ENCODE measurements at places on chromosomes 3 and 15.

DNA sequence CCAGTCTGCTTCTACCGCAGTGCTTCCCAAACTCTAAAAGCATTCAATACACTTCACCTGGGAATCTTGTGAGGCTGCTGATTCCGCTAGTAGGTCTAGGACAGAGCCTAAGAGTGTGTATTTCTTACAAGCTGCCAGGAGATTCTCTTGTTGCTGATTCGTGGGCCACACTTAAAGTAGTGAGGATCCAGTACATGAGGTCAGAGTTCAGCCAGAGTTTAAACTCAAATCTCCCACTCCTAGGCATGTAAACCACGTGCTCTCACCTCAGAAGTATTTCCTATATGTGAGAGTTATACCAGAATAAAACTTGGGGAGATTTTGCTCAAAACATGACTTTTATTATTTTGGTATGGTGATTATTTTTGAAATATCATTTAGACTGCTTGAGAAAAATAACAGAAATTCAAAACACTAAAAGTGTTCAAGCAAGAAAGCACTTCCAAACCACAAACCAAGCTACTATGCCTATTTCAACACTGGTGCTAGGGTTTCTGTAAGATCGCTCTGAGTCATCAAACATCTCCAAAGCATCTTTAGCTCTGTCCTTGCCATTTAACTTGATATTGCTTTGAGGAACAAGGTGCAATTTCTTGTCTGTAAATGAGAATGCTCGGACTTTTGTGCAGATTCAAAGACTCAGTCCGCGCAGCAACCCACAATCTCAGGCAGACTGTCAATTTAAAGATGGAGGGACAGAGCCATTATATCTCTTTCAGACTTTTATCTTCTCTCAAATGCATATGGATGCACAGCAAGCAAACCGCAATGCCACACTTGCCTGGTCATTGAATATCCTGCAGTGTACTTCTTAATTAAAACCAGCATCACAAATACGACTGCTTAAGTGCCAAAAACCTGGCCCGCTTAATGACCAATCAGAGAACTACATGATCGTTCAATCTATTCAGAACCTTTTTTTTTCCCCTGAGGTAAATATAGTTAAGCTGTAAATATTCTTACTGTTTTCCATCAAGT is 59.8 kb downstream of the AGTR1 start:
- peak; percentile 83 for DNase-seq

DNA sequence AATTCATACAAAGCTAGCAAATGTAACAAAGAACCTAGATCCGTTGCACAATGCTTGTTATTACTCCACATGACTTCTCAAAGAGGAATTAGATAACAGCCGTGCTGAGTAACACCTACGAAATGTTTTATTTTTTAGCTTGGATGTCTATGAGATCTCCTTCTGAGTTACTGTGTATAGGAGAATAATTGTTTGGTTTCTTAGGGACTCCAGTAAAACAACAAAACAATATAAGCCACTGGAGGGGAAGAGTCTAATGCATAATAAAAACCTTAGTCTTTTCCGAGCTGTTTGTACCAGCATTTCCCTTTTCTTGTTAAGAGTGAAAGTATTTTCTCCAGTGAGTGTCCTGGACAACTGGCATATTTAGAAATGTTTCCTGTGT is 15.6 kb downstream of the SNAP23 start:
- DNase-seq = peak; percentile 64

DNA sequence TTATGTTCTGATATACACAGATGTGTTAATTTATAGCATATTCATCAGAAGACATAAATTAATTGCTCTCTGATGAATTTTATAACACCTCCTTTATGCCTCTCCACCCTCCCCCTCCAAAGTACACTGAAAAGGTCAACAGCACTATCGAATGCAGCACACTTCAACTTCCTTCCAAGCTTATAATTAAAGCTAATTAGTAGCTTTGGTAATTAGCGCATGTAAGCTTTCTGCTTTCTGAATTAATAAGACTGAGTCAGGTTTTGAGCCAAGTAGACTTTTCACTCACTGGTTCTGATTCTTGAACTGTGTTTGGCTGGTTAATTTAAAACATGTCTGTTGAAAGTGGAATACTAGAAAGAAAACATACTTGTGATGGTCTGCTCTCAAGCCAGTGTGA is 760.8 kb upstream of the CFAP20DC start:
- DNase-seq = no peak

DNA sequence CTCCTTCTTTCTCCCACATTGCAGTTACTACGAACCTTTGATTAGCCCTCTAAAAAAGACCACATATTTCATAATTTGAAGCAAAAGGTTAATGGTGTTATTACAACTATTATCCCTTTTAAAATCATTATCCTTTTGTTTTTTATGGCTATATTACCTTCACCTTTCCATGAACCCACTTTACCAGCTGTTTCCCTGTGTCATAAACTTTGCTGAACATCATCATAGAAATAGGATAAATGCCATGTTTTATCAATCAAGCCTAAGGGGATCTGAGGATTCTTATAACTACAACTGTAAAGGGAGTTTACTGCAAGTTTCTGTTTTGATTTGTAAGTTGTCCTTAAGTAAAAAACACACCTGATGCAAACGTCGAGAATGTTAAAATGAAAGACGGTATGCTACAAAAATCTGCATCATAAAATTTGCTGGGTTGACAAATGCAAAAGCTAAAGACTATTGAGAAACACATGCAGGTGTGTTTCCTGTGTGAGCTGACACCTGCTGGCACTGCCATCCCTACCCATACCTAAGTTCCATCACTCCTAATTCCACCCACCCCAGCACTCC is 39.1 kb upstream of the ARRDC4 start:
- DNase-seq = no peak
